ENCODE measurements at places on chromosomes 11 and 22.

DNA sequence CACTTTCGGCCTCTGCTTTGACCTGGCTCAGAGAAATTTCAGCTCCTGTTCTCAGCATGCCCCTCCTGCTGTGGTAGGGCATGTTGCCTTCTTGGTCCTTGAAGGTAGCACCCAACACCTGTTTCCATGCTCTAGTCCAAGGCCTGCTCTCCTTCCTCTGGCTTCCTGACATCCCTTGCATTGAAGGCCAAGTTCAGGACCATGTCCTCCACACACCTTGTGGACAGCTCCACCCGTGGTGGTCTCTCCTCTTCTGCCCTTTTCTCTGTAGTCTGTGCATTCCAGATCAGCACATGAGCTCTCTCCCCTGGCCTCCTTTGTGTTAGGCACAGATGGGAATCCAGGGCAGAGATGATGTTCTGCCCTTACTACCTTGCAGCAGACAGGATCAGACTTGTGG lies 225.3 kb downstream of the ADAMTS15 start:
- no peak for DNase-seq

- DNase-seq = no peak
These were observed 11.3 kb upstream of the MTMR3 start for GRCh38 chr22:29871684-29872083.

DNA sequence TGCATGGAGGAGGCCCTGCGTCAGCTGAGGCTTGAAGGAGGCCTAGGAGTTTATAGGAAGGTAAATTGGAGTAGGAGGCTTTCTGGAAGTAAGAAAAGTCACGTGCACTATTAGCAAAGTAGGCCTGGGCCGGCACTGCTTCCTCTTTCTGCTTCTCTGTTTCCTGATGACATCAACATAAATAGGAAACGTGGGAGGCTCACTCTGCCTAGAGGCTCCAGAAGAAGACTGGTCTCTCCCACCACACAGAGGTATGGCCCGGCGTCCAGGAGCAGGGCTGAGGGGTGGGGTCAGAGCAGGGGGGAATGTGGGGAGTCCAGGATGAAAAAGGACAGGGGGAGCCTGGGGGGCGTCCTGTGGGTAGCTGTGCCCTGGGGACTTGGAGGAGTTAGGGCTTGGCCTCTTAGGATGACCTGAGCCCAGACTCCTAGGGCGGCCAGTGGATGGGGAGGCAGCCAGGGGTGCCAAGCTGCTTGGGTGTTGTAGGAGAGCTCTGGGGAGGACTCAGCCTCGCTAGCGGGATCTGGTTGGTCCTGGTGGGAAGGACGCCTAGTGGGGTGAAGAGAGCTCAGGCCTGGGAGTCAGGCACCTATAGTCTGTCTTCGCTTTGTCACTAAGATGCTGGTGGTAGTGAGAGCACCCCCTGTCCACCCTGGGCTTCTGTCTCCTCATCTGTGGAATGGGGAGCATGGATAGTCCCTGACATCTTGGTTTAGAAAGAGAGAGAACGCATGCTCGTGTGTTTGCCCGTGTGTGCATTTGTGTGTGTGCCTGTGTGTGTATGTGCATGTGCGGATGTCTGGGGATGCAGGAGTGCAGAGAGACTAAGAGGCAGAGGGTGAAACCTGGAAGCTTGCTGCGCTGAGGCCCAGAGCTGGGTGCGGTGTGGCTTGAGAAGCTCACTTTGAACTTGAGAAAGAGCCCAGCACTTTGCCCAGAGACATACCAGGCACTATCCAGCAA lies at the start of gene CSF2RB:
Gene CSF2RB, plus strand, starts transcription at position 202 of the 963 bp plus-strand sequence. CDS start 8,580 bp downstream, outside the sequence.
- no peak for DNase-seq

GRCh38 chr11:2709429-2709828 lies 9.6 kb upstream of the KCNQ1OT1 start:
- no peak for DNase-seq

DNA sequence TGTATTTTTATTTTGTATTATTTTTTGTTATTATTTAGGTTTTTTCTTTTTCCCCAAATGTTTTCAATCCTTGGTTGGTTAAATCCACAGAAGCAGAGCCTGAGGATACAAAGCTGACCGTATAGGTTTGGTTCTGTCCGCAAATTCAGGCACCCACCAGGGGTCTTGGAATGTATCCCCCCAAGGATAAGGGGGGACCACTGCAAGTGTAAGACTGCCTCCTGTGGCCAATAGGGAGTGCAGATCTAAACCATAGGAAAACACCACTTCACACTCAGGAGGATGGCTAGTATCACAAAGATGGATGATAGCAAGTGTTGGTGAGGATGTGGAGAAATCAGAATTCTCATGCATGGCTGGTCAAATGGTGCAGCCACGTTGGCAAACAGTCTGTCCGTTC lies 20.0 kb downstream of the CPT1A start:
- DNase-seq = no peak

DNA sequence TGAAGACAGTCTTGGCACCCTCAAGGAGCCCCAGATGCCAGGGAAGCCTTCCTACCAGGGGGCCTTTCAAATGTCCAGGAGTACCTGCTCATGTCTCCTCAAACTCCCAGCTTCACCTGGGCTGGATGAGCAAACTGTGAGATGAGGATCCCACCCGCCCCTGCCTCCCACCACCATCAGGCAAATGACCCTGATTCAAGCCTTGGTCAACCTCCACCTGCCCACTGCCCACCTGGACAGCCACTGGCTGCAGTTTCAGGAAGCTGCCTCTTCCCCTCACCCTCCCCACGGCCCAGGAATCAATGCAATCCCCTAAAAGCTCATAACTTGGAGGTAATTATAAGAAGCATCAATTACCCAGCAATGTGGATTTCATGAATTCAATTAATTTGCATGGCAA lies 122.7 kb downstream of the BUD13 start:
- DNase-seq = no peak

DNA sequence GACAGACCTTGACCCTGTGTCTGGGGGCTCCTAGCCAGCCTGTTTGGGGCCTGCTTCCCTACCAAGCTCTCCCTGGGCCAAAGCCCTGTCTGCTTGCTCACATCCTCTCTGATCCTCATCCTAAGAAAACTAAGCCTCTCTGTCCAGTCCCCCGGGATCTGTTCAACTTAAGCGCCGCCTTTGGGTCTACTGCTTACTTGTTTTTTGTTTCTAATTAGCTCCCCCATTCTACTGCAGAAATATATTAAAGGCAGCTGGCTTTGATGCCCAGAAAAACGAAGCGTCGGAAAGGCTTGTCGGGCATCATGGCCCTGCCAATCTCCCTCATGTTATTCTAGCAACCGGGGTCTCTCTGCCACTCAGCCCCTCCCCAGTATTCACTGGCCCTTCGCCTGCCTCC lies 3.4 kb downstream of the DSCAML1 start:
- DNase-seq = no peak

- DNase-seq = no peak
These were observed 136.3 kb downstream of the SHANK2 start for GRCh38 chr11:71115770-71116692.

DNA sequence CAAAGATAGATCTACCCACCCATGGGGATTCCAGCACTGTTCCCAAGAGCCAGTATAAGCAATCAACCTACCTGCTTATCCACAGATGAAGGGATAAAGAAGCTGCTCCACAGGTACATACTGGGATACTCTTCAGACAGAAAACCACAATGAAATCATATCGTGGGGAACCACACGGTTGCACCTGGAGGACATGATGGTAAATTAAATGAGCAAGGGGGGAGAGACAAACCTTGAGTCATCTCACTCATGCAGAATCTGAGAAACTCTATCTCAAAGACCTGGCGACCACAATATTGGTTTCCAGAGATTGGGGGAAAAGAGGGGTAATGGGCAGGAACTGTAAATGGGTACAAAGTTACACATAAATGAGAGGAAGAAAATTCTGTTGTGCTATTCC lies 14.5 kb downstream of the RGL4 start:
- DNase-seq = no peak

- no peak for DNase-seq
These were observed 103.6 kb upstream of the OR9G4 start for GRCh38 chr11:56852131-56852530.

DNA sequence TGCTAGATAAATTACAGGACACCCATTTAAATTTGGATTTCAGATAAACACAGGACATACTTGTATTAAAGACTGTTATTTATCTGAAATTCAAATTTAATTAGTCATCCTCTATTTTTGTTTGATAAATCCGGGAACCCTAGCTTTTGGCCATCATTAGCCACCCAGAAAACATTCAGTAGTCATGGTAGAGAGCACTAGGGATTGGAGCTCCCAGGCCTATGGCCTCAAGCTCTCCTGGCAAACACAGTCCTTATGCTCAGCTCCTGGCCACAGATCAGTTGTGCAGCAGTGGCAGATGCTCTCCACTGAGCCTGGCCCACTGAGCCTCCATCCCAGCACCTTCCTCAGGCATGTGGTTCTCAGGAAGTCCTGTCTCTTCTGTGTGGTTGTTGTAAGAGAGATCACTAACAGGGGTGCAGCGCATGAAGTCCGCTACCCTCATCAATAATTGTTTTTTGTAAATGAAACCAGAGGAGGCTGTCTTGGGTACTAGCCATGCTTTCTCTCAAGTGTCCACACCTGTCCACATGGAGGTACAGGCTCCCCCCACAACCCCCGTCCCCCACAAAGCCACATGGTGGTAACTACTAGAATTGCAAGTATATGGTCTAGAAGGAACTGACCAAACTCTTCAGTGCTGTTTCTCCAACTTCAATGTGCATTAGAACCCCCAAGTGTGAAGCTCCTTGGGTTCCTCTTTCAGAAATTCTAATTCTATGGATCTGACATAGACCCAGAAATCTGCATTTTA lies 1.1 kb upstream of the IRAG1 start:
- DNase-seq = peak; percentile 55
